ENCODE measurements at places on chromosomes 11 and 22.

- no peak for DNase-seq
These were observed 70.3 kb upstream of the BDNF start for GRCh38 chr11:27770576-27770975.

- DNase-seq = no peak
These were observed 25.0 kb upstream of the TMPRSS5 start for GRCh38 chr11:113730887-113731726.

DNA sequence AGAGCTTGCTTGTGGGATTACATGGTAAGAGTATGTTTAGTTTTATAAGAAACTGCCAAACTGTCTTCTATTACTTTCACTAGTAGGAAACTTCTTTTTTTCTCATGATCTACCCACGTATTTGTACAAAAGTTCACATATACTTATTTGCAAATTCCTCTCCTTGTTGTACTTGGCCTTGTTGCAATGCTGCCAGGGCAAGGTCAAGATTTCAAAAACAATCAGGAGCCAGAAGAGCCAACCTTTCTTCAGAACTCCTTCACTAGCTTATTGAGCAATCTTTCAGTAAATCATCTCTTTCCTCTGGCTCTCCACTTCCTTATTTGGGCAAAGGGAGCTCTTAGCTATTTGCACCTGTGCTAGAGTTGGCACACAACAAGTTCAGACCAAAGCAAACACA is 9.7 kb downstream of the SRSF8 start:
- DNase-seq = no peak

DNA sequence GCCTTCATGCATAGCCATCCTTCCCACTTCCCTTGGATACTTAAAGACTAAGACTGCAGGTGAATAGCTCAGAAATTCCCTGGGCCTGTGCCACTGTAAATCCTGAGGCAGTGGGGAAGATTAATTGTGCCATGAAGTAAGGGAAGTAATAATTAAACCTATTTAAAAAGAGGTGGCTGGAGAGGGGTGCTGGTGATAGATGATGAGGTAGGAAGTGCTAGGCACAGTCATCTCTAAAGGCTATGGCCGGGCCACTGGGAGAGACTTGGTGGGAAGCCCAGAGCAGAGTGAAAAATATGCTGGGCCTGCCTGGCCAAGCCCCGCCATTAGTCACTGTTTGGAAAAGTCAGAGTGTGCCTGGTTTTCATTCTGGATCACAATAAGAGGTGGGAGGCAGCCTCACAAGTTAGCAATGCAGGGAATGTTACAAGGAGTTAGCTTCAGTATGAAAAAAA is 197.2 kb upstream of the PITPNB start:
- DNase-seq = no peak

DNA sequence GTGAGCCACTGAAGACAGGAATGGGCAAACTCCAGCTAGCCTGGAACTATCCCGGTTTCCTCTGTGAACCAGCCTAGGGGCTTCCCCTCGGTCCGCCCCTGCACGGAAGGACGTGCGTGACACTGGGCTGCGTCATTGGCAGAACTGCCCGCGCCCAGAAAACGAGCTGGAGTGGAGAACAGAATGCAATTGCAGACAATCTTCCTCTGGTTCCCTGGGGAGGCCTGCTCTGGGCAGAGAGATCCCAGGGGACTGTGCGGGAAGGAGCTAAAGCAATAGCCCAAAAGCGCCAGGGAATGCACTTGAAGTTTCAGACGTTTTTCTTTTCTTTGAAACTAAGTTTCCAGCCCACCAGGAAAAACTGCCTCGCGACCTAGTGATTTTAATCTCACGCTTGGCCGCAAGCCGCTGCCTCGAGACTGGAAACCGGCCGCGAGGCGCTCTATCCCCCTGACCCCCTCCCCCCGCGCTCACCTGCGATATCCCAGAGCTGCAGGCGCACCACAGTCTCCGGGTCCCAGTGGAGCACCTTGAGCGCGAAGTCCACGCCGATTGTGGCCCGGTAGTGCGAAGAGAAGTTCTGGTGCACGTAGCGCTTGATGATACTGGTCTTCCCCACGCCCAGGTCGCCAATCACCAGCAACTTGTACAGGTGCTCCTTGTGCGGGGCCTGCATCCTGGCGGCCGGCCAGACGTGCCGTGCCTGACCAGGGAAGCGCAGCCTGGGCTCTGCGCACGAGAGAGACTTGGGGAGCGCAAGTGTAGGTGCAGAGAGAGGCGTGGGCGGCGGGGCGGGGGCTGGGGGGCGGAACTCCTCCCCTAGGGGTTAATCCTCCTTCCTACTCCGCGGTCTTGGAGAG is at the start of gene RAB38:
TSS of gene RAB38 (minus strand) at position 735 of the 860 bp plus-strand sequence. CDS start at position 676, 59 bp downstream.
- no peak for DNase-seq

DNA sequence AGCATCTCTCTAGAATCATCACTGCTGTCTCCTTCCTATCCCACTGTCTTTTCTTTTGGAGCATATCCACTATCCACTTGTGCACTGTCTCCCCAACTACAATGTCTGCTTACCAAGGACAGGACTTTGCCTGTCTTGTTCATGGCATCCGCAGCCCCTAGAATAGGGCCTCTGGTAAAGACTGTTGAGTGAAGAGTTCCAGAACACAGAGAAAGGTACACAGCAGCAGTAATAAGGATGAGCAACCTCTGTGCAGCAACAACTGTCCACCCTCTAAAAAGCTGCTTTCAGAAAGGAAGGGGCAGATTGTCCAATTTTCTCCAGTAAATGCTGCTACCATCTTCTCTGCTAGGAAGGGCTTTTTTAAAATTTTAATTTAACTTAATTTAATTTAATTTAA is 25.5 kb upstream of the BIRC3 start:
- DNase-seq = no peak

Data from GF-D8 (cell line).